ENCODE measurements at places on chromosomes 3 and 15.

GRCh38 chr15:83928878-83929418 is 275.0 kb downstream of the ADAMTSL3 start:
- no peak for DNase-seq

- DNase-seq = no peak
These were observed 42.4 kb upstream of the KY start for GRCh38 chr3:134693226-134693625.

DNA sequence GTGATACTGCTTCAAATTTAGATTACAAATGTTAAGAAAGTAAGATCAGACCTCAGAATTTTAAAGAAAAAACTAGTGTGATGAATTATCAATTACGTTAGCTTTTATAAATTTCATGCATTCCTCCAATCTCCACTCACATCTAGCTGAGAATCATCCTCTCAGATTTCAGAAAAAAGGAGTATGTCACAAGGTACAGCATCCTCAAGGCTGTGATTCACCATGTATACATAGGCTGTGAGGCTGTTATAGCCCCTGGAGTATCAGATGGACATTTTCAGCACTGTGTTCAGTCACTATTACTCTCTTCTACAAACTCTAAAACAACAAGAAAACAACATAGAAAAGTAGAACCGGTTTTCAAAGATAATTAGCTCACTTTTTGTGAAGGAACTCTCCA is 214.4 kb downstream of the PCCB start:
- no peak for DNase-seq

DNA sequence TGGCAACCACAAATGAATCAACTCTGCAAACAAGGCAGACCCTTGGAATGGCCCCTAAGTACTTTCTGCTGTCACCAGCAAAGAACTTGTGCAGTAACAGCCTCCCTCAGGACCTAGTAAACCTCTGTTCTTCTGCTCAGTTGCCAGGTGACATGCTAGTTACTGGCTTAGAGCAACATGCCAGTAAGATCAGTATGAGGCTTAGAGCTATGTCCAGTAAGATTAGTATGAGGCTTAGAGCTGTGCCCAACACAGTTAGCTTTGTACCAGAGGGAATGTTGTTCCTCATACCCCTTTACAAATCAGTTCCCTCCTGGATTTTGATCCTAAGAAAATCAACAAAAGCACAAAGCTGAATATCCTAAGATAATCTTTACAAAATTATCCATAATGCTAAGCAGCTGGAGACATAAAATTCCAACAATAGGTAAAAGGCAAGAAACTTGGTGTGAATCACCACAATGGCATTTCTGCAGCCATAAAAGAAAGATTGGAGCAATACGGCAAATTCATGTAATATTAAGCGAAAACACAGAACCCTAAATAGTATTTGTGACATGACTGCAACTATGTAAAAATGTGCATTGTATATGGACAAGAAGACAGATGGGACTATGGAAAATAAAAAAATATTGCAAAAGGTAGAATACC is 107.3 kb upstream of the LPP start:
- no peak for DNase-seq

DNA sequence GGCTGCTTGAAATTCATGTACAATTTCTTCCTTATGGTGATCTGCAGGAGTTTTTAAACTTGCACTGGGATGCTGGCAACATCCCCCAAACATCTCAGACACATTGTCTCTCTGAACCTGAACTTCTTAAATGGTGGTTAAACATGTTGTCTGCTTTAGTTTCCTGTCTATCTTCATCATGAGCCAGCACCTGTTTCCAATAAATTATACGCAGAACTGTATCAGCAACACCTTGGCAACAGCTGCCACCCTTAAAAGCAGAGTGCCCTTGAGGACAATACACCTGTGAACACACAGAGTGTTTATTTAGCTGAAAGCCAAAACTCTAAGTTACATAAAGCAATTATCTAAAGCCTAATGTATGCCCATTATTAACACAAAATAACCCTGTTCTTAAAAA is 242.9 kb downstream of the WNT5A start:
- DNase-seq = no peak

GRCh38 chr3:55091381-55092225 is 163.7 kb upstream of the LRTM1 start:
- DNase-seq = no peak

- DNase-seq = no peak
These were observed 190.9 kb downstream of the RPLP1 start for GRCh38 chr15:69643476-69643875.

GRCh38 chr3:195165790-195166189 is 105.2 kb downstream of the XXYLT1 start:
- DNase-seq = no peak

DNA sequence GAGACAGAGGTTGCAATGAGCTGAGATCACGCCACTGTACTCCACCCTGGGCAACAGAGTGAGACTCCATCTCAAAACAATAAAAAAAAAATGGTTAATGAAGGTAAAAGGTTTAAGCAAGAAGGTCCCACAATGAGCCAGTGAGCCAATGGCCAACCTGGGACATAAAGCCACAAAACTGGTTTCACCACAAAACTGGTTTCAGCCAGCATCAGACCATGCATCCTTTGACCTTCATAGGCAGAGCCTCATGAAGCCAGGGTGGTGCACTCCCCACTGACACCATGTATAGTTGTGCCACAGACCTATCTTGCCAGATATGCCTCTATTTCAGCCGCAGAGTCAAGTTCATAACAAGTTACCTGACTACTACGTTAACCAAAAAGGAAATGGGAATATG is 41.9 kb downstream of the SCAP start:
- DNase-seq = no peak

DNA sequence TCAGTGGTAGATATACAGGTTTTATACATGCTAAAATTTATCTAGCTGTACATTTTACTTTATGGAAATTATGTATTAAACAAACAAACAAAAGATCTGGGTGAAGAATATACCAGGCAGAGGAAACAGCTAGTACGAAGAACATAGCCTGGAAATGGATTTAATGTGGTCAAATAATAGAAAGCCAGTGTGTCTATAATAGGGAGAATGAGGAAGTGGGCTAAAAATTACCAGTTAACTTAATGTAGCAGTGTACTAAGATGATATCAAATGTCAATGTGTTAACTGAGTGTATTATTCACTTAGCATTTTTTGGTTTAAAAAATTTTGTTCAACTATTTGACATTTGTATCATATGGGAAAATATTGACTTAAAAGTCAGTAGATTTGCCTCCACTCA is 22.8 kb upstream of the SLC15A2 start:
- DNase-seq = no peak

- no peak for DNase-seq
These were observed 60.2 kb downstream of the CACNA1D start for GRCh38 chr3:53554559-53555067.

DNA sequence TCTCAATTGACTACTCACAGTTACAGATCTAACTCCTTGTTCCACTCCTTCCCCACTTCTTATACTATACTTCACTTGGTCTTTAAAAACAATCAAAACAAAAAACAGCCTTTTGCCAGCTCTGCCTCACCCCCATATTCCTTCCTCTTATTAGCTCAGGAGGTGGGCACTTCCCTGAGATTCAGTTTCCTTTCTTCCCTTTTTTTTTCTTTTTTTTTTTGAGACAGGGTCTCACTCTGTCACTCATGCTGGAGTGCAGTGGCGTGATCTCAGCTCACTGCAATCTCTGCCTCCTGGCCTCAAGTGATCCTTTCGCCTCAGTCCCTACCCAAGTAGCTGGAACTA is 6.9 kb downstream of the C3orf62 start:
- DNase-seq = no peak

GRCh38 chr3:31777092-31777491 is 204.0 kb downstream of the OSBPL10 start:
- no peak for DNase-seq

GRCh38 chr3:58308728-58309127 is 2.4 kb downstream of the HTD2 start:
- DNase-seq = no peak

DNA sequence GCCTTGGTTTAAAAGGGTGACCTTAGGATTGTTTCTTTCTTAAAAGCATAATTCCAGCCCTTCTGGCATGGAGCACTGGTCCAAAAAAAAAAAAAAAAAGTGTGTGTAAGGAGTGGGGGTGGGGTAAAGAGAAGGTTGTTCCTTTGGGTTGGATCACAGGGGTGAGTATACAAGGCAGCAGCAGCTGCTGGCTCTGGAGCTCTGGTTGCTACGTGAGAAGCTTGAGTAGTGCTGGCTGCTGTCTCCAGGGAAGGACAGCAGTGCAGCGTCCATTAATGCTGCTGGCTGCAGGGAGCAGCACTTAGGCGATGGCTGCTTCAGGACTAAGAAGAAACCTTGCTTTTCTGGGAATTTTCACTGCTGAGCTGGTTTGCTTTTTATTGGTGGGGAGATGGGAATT is 2.3 kb downstream of the SETD5 start:
- no peak for DNase-seq

- no peak for DNase-seq
These were observed 86.3 kb downstream of the PPM1L start for GRCh38 chr3:160842021-160843005.

DNA sequence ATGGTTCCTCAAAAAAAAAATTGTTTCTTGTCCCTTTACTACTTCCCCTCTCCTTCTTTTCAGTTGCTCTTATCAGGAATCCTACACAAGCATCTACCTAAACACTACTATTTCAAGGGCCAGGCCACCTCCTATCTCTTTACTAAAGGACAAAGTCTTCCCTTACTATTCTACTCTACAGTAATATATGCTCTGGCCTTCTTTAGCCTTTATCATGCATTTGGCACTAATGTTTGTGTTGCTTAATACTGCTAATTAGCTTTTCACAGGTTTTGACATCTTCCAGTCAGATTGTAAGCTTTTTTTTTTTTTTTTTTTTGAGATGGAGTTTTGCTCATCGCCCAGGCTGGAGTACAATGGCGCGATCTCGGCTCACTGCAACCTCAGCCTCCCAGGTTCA is 5.3 kb downstream of the CEP19 start:
- no peak for DNase-seq

DNA sequence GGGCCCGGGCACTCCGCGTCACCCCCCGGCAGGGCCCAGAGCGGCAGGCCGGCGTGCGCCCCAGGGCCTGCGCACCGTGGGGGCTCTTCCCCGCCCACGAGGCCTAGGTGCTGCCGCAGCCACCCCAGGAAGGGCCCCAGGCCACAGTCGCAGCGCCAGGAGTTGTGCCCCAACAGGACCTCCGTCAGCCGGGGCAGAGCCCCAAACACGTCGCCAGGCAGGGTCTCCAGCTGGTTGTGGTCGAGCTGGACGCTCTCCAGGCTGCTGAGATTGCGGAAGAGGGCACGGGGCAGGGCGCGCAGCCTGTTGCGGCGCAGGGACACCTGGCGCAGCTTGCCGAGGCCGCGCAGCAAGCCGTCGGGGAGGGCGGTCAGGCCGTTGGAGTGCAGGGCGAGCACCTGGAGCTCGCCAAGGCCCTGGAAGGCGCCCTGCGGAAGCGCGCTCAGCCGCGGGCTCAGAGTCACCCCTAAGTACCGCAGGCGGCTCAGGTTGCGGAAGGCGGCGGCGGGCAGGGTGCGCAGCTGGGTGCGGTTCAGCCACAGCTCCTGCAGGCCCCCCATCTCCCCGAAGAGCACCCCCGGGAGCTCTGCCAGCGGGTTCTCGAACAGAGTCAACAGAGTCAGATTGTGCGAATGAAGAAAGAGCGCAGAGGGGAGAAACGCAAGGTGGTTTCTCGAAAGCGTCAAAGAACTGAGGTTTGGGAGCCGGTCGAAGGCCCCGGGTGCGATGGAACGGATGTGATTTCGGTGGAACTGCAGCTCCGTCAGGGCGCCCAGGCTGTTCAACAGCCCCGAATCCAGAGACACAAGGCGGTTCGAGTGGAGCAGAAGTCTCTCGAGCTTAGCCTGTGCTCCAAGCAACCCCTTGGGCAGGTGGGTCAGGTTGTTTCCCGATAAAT is 2.0 kb downstream of the GP5 start:
- no peak for DNase-seq

- no peak for DNase-seq
These were observed 134.3 kb downstream of the CGGBP1 start for GRCh38 chr3:87924485-87924884.

GRCh38 chr15:90261811-90262210 is 3.7 kb upstream of the NGRN start:
- DNase-seq = no peak

All from esophagus squamous epithelium (tissue), 5 donors.